ENCODE measurements at places on chromosomes 3 and 15.

DNA sequence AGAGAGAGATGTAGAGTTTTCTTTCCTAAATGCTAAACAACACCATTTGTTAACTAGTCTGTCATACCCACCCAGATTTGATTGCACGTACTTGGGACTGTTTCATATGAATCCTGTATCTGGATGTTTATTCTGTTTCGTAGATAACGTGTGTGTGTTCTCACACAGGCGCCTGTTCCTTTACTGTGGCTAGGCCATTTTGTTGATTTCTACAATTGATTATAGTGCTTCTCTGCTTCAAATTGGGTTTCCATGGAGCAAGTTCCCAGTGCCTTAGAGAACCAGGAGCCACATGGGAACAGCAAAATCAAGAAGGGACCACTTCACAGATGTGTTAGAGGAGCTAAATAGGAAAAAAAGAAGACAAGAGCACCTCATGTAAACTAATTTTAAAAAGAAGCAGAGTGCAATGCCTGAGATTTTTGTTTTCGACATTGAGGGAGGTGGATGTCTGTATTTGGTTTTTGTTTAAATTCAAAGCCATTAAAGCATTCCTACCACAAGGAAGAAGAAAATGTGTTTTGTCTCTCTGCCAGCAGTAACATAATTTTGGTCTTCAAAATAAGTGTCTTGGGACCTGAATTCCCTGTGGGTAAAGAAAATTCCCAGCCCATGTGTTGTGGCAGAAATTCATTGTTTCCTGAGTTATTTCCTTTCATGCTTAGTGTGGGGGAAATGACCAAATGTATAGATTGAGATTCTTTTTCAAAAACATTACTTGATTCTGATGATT is 424.0 kb upstream of the C2CD4B start:
- DNase-seq, result no peak

DNA sequence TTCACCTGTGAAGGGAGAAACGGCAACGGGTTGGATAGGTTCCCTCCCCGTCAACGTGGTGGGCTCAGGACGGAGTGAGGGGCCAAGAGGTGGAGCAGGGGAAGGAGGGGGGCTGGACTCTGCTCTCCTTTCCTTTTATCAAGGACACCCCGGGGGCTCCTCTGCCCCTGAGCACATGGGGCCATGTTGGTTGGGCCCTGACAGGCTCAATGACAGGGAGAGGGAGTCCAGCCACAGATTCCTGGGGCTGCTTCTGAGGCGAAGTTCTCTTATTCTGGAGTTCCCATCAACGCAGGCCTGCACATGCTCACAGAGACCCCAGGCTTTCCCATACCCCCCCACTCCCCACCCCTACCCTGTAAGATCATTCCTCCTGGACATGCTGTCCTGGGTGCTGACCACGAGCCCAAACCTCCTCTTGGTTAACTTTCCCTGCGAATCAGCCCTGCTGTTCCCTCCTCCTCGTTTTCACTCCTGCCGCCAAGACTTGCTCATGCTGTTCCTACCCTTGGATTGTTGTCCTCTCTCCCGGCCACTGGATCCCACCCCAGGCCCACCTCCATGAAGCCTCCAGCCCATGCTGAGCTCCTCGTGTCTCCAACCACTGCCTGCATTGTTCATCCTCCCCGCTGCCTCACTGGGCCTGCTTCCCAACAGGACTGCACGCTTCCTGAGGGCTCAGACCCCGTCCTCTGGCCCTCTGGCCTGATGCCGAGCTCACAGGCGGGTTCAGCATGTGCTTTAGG is 61.2 kb downstream of the SENP2 start:
- DNase-seq, result no peak

GRCh38 chr15:76062286-76062685 is 2.5 kb downstream of the TMEM266 start:
- DNase-seq, result no peak

GRCh38 chr15:63086947-63087346 is 34.7 kb upstream of the LACTB start:
- no peak for DNase-seq

DNA sequence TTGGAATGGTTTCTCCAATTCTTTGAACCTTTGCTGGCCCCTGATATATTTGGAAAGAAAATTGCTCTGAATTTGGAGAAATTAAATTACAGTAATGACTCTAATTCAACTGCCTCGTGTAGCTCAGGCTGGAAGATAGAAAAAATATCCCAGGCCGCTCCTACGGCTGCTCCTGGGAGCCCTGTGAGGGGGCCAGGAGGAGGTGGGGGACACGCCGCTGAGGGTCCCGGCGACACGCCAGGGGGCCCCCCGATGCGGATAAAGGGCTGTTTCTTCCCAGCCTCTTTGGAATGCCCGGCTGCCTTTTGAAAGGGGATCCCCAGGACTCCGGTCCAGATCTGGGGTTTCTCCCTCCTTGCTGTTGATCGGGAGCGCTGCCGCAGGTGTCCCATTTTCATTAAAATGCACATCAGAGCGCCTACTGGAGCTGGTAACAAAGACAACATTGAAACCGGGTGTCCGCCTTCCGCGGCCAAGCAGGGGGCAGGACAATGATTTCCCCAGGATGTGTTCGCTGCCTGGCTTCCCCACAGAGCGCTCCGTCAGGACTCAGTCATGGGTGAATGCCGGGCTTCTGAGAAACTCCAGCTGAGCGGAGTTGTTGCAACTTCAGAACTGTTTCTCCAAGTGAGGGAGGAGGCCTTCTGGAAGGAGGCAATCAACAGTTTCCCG is 200.1 kb upstream of the KBTBD8 start:
- no peak for DNase-seq

GRCh38 chr15:82570721-82571508 is 30.7 kb upstream of the RPS17 start:
- DNase-seq, result no peak

DNA sequence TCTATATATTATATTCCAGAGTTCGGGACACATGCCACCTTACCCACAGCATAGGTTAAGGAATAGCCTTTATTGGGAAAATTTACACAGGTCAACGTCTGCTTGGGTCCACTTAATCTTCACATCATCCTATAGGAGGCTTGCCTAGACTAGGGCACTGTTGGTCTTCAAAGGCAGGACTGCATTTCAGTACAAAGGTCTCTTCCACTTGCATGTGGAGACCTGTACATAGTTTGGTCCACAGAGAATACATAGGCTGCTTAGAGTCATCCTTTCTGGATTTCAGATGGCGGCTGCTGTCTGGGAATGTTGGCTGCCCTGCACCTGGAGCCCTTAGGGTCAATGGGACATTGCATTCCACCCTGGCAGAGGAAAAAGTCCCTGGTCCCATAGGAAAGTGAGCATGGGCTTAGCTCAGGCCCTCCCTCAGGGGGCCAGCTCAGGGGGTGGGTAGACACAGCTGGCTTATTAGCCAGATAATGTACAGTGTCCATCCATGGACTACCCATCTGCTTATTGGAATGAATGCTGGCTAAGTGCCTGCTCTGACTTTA is 75.3 kb upstream of the TGFBR2 start:
- DNase-seq, result no peak

DNA sequence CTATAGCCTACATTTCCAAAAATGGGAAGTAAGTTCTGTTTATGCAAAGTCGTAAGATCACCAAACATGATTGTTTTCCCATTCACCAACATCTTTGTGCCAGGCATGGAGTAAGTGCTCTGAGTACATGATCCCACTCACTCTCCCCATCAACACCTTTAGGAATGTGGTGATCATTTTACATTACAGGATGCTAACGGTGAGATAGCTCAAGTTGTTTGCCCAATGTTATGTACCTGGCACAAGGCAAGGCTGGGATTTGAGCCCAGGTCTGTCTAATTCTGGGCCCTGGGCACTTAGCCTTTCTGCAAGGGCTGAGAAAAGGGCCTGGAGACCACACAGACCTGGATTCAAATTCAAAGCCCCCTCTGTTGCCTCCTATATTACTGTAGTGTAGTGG is 581.7 kb upstream of the CFAP20DC start:
- DNase-seq, result no peak

DNA sequence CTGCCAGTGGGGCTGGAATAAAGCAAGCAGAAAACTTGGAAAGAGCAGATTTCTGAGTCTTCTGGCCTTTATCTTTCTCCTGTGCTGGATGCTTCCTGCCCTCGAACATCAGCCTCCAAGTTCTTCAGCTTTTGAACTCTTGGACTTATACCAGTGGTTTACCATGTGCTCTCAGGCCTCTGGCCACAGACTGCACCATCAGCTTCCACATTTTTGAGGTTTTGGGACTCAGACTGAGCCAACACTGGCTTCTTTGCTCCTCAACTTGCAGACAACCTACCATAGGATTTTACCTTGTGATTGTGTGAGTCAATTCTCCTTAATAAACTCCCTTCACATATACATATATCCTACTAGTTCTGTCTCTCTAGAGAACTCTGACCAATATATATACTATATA is 706.6 kb downstream of the NR2F2 start:
- no peak for DNase-seq

- no peak for DNase-seq
These were observed 56.4 kb downstream of the SPTSSB start for GRCh38 chr3:161314836-161315395.

- no peak for DNase-seq
These were observed 15.0 kb downstream of the FRMD4B start for GRCh38 chr3:69370901-69371301.

DNA sequence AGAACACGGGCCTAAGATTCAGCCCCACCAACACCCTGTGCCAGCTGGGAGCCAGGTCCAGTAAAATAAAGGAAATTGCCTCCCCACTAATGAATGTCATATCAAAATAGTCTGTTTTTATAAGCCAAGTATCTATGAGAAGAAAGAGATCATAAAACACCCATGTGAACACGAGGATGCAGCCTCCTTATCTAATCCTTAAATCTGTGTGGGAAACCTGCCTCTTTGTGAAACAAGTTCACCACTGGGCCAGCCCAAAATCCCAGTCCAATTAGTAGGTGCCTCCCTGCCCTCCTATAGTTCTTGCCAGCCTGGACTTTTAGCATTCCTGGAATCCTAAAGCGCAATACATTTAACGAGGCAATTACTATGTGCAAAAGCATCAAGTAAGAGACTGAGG is 42.0 kb downstream of the SCAPER start:
- DNase-seq, result no peak

DNA sequence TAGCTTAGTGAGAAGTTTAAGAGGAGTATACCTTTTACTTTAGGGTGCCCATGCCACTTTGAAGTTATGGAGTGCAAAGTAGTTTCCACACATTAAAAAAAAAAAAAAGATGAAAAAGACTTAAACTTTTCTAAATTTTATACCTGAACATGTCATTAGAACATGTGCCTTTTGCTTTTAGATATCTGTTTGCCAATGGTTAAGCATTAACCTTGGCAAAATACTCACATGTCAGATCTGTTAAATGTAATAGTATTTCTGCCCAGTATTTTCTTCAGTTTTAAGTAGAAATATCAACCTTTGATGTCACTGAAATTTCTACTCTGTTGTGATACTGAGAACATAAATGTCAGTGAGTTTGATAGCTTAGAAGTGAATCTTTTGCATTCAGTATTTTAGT is 12.2 kb downstream of the ZFAND6 start:
- DNase-seq, result no peak

- DNase-seq, result no peak
These were observed 31.3 kb downstream of the CYP8B1 start for GRCh38 chr3:42844412-42844713.

DNA sequence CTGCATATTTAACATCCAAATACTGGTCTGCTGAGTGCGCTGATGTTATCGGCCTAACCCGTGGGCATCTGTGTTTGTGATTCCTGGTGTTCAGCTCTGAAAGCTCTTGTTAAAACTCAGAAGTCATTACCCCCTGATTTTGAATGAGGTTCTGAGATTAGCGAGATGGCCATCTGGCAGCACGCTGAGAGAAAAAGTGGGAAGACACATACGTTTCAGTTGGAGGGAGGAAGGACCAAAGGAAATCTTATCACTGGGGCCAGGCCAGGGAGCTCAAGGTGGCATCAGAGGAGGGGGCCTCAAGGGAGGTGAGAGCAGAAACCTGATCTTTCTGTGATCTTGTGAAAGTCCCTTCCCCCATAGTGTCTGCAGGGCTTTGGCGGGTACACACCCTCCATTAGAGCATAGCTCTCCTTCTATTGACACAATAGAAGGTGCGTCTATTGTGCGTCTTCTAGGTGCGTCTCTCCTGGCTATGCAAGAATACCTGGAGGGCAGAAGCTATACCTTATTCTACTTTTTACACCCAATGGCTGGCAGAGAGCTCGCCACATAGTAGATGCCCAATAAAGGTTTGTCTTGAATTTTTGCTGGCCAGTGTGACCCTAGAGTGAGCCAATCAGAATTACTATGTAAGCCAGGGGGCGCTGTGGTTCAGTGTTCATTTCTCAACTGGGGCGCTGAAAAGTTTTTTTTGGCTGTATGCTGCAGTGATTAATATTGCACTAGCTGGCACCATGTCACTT is 182.4 kb downstream of the SHQ1 start:
- DNase-seq, result peak; percentile 55

DNA sequence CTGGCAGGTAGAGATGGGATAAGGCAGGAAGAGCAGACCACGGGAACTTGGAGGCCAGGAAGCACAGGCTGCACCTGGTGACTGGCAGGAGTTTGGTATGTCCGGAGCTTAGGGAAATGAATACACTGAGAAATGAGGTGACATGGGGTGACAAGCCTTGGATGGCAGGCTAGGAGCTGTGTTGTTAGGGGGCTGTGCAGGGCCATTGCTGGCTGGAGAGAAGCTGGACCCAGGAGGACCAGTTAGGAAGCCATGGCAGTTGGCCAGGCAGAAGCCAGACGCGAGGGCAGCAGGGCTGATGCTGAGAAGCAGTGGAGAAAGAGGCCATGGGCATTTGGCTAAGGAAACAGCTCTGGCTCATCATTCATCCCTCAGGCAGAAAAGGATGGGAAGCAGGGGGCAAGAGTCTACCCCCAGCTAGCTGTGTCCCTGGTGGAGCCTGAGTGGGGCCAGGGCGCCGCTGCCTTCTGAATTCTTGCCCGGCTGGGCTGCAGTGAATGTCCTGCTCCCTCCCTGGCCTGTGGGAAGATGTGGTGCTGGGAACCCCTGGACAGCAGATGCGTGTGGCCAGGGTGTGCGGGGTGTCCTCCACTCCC is 255.8 kb downstream of the FAM43A start:
- DNase-seq, result no peak

DNA sequence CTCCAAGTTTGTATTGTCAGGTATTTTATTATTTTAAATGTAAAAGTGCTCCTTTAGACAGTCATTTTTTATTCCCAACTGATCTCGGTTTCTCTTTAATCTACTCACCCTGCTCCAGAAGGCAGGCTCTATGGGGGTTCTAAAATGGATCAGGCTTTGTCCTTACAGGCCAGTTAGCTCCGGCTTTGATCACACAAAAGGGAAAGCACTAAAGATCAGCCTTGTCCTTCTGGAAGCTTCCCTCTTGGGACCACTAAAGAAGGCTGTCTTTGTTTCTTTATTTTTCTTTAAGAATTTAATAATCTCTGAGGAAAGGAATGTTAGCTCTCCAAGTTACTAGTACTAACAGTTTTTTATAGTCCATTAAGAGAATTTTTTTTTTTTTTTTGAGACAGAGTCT is 560.5 kb upstream of the ZNF717 start:
- DNase-seq, result no peak

GRCh38 chr3:94127115-94127514 is 64.3 kb downstream of the NSUN3 start:
- no peak for DNase-seq
